ENCODE measurements at places on chromosomes 11 and 22.

GRCh38 chr22:35712672-35713071 is 5.0 kb upstream of the APOL5 start:
- no peak for DNase-seq

- peak; percentile 19 for DNase-seq
Measured at GRCh38 chr11:69007975-69008381, 5.1 kb downstream of the MRGPRF start.

DNA sequence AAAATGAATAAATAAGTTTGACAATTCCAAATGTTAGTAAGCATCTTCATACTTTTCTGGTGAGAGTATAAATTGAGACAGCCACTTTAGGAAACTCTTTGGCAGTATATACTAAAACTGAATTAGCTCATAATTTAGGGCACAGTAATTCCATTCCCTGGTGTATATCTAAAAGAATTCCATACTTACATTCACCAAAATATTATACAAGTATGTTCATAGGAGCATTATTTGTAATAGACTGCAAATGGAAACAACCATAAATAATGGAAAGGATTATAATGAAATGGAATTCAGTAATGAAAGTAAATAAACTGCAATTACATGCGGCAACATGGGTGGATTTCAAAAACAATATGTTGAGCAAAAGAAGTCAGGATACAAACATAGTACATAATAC is 315.8 kb upstream of the LRRC4C start:
- no peak for DNase-seq

GRCh38 chr11:17275400-17276235 is 921 bp upstream of the NUCB2 start:
- no peak for DNase-seq

DNA sequence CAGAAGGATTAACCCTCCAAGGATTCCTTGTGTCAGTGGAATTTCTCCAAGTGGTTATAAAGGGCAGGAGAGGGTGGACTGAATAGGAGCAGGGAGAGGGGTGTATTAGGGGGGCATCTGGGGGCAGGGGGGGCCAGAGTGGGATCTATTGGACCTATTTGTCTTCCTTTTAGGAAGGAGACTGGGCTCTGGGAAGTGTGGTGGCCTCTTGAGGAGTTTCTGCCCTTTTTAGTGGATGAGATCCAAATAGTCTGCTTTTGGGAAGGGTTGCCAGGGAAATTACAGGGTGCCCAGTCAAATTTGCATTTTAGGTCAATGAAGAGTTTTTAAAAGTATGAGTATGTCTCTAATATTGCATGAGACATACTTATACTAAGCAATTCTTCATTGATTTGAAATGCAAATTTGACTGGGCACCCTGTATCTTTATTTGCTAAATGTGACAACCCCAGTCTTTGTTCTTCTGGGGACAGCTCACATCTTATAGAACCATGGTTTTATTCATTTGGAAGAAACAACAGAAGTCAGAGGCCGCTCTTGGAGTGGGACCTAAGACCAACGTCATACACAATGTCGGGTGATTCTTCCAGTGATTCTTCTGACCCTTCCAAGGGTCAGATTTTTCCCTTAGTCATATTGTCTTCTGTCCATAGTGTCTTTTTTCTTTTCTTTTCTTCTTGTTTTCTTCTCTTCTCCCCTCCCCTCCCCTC is 429 bp upstream of the SLC22A6 start:
- no peak for DNase-seq

- no peak for DNase-seq
Measured at GRCh38 chr22:36056980-36057379, 28.4 kb upstream of the RBFOX2 start.

DNA sequence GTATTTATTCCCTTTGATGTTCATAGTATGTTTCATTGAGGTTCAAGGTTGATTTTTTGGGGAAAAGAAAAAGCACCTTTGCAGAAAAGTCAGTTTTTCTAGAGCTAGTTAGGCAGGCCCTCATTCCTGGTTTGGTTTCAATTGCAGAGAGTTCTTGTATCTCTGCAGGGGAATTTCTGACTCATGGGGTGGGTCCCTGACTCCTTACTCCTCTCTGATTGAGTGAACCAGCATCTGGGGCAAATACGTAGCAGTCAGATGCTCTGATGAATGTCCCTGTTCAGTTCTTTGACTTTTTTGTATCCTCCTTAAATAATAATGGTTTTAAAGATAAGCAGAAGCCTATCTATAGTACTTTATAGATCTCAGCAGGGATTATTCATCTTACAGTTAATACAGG is 7.7 kb upstream of the NCR3LG1 start:
- no peak for DNase-seq

DNA sequence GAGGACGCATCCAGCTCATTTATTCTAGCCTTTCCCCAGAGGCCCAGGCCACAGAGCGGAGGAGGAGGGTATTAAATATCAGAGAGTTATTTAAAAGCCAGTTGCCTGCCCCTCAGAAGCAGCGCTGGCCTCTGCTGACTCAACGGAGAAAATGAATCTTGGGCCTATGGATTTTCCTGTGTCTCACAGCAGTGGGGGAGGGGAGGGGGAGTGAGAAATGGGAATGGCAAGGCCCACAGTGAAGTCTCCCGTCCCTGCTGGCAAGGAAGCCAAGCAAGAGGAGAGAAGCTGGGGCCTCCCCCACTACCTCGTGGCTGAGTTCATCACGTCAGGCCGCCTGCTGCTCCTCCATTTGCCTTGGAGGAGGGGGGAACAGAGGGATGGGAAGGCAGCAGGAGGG is 4.5 kb upstream of the TPBGL start:
- DNase-seq, result no peak

GRCh38 chr11:90930252-90930651 is 707.4 kb upstream of the CHORDC1 start:
- DNase-seq, result no peak

- DNase-seq, result peak; percentile 10
Measured at GRCh38 chr11:27497284-27497866, 9.2 kb downstream of the LIN7C start.

DNA sequence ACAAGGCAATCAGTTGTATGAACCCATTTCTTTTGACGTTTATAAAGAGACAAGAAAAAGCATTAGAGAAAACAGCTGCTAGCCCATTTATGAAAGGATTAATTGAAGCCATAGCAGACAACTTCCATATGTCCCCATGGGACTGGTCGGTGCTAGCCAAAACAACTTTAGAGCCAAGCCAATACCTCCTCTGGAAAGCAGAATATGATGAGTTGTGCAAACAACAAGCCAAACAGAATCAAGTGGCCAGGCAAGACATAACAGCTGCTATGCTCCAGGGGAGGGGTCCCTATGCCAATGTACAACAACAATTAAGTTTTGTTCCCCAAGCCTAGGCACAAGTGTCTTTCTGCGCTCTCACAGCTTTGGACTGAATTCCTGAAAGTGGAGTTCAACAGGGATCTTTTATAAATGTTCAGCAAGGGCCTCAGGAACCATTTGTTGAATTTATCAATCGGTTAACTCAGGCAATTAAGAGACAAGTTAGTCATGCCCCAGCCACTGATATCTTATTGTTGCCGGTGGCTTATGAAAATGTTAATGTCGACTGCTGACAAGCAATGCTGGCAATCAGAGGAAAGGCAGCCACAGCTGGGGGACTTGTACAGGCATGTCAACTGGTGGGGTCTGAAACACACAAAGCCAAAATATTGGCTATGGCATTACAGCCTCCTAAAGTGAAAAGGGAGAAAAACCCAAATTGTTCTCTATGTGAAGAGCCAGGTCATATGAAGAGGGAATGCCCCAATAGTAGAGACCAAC is 1593.1 kb upstream of the TENM4 start:
- DNase-seq, result no peak

DNA sequence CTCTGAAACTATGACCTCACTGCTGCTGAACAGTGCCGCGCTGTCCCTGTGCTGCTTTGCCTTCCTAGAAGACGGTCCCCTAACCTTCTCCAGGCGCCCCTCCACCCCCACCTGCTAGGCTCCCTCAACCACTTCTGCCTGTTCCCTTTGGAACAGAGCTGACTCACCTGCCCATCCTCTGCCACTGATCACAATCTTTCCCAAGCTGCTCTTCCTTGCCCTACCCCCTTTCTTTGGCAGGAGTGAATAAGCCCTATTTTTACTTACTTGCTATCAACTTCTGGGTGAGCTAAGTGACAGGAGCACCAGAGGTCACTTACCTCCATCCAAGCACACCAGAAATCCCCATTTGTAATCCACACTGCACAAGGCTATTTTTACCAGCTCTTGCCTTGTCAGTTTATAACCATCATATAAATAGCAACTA is 116.0 kb upstream of the BID start:
- DNase-seq, result peak; percentile 23

DNA sequence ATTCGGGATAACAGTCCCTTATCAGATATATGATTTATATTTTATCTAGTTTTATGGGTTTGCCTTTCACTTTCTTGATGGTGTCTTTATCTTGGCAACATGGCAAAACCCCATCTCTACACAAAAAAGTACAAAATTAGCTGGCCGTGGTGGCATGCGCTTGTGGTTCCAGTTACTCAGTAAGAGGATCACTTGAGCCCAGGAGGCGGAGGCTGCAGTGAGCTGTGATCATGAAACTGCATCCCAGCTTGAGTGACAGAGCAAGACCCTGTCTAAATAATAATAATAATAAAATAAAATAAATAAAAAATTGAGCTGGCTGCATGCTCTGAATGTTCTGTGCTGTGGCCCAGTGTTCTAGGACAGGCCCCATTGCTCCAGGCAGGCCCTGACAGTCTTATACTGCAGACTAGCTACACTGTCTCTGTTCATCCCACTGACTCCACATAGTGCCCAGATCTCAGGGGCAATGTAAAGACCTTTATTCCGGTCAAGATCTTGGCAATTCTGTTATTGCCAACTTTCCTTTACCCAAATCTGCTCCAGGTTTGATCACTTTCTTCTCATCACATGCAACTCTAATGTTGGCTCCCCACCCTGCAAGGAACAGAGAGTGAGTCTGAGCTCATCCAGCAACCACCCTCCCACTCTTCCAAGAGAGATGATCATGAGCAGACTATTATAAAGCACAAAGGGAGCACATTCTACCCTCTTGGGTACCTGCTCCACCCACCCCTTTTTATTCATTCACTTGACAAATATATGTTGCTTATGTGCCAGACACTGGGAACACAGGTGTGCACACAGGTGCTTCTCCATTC is 8.8 kb downstream of the HSPA8 start:
- no peak for DNase-seq

DNA sequence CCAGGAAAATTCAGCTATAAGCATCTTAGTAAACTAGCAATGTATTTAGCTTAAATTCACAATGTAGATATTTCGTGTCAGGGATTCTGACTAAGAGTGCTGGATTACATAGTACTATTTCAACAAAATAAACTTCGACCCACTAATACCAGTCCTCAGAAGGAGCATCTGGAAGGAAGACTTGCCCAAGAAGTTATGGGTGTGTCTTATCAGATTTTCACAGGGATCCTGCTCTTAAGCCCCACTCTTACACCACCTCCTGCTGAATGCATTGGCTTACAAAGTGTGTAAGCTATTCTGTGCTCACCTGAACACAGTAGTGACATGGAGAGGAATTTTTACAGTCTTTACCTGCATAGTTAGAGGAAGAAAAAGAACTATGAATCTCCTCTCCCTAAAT is 35.4 kb upstream of the ANO5 start:
- DNase-seq, result no peak

GRCh38 chr11:23202611-23203010 is 342.3 kb upstream of the CCDC179 start:
- DNase-seq, result no peak

GRCh38 chr11:97893612-97894011 is 1127.1 kb upstream of the CNTN5 start:
- peak; percentile 77 for DNase-seq

- DNase-seq, result no peak
Measured at GRCh38 chr11:20037396-20038153, 122.7 kb downstream of the DBX1 start.

DNA sequence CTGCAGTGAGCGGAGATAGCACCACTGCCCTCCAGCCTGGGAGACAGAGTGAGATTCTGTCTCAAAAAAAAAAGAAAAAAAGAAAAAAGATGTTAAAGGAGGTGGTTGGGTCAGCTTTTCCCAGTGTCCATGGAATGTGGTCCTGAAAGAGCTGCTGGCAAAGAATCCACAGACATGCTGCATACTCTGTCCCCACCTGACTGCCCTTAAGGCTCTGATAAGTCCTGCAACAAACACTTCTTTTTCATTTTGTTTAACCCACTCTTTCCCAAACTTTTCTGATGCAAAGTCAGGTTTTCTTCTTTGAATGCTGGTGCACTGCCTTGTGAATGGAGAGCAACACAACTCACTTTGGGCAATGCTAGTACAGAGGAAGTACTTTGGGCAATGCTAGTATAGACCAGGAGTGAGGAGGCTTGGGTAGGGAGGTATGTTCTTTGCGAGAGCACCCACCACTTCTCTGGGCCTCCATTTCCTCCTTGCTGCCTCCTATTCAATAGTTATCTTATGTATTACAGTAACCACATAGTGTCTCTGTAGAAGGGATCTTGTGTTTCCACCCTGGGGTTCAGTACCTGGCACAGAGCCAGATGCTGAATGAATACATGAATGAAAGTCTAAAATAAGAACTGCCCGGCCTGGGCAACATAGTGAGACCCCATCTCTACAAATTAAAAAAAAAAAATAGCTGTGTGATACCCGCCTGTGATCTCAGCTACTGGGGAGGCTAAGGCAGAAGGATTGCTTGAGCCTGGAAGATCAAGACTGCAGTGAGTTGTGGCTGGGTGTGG is 18.9 kb downstream of the LIF start:
- DNase-seq, result no peak

DNA sequence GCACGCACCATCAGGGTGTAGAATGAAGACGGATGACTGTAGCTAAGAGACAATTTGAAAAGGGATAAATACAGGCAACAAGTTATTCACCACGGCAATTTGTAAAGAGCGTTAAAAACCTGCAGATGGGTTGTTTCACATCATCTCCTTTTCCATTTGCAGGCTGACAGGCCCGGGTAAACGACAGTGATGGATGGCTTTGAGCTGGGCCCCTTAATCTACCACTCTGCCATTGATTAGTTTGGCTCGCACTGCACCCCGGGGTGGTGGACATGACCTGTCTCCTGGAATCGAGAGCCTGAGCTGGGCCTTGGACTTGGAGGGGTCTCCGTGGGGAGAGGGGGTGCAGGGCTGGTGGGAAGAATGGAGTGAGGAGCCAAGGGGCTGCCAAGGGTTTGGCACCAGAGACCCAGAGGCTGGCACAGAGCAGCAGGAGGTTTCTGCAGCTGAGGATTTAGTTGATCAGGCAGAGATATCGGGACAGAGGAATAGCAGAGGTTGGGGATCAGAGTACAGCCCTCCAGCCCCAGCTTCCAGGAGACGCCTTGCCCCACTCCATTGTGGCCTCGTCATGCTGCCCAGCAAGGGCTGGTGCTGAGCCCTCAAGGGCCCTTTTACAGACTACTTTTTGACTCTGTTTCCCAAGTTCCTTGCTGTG is 110.6 kb upstream of the NECTIN1 start:
- DNase-seq, result no peak

GRCh38 chr11:86138958-86139357 is 70.1 kb upstream of the PICALM start:
- DNase-seq, result no peak

- DNase-seq, result no peak
Measured at GRCh38 chr11:86876716-86877234, 76.4 kb downstream of the PRSS23 start.

- no peak for DNase-seq
Measured at GRCh38 chr22:24845041-24845898, 39.3 kb downstream of the SGSM1 start.

GRCh38 chr11:32099516-32099915 is 8.6 kb downstream of the RCN1 start:
- DNase-seq, result peak; percentile 21

All from NCI-H2171 (cell line).